ENCODE measurements at places on chromosomes 2 and 18.

DNA sequence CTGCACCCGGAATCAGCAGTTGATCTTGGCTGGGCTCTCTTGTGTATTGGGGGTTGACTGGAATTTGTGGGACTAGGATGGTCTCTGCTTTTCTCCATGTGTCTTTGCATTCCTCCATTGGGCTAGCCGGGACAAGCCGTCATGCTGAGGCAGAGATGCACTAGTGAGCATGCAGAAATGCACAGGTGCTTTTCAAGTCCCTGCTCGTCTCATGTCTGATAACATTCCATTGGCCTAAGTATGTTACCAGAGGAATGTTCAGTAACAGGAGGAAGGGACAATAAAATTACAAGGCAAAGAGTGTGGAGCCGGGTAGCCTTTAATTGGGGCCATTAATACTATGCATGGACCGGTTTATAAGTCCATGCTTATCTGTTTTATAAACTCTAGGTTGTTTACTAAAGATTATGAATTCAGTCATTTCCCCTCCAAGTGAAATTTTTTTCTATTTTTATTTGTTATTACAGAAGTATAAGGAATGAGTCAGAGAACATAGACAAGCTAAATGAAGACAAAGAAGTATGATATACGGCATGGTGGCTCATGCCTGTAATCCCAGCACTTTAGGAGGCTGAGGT lies 24.4 kb upstream of the AAK1 start:
- no peak for DNase-seq

- DNase-seq, result no peak
Observed at GRCh38 chr2:85275984-85276540, 51.7 kb downstream of the TGOLN2 start.

DNA sequence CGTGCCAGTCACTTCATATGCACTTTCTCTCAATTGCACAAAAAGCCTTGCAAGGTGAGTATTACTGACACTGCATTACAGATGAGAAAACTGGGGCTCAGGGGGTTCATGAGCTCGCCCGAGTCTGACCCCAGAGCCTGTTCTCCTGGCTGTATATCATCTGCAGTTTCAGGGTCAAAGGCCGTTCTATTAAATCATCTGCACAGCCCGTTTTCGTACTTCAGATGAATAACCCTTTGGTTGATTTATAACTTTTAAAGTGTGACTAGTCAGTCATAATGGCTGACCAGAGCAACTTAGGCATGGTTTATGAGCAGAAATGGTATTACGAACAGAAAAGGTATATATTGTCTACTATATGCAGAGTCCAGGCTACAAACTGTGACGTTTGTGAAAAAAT lies 35.3 kb upstream of the NPAS2 start:
- no peak for DNase-seq

DNA sequence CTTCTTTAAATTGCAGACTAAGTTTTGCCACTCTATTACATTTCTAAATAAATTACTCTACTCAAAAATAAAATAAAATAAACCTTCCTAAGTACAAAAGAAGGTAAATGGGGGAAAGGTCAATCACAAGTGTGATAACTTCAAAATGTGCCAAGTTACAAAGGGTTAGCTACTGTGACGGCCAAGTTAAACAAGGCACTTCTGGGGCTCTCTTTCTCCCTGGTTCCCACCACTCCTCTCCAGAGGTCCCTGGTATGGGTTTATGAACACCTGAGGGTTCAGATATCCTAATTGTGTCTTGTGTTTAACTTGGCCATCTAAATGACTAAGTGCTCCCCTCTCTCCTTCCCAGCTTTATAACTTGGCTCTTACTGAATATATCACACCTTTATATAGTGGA lies 5.4 kb downstream of the ZNF521 start:
- DNase-seq, result no peak

DNA sequence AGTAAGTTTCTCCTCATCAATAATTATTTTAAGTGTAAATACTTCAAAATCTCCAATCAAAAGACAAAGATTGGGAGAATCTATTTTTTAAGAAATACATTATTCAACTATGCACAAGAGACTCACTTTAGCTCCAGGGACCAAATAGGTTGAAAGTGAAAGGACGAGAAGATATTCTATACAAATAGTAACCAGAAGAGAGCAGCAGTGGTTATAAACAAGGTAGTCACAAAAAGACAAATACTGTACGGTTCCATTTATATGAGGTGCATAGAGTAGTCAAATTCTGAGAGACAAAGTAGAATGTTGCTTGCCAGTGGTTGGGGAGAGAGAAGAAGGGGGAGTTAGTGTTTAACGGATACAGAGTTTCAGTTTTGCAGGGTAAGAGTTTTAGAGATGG lies 69.8 kb downstream of the POU3F3 start:
- DNase-seq, result no peak

GRCh38 chr2:223896833-223897311 lies 48.3 kb downstream of the WDFY1 start:
- no peak for DNase-seq

- no peak for DNase-seq
Observed at GRCh38 chr2:136008205-136008865, 22.9 kb upstream of the DARS1 start.

GRCh38 chr2:182949572-182950189 lies 83.2 kb upstream of the FRZB start:
- DNase-seq, result no peak

GRCh38 chr2:226030788-226031646 lies 631.5 kb downstream of the NYAP2 start:
- peak; percentile 60 for DNase-seq

DNA sequence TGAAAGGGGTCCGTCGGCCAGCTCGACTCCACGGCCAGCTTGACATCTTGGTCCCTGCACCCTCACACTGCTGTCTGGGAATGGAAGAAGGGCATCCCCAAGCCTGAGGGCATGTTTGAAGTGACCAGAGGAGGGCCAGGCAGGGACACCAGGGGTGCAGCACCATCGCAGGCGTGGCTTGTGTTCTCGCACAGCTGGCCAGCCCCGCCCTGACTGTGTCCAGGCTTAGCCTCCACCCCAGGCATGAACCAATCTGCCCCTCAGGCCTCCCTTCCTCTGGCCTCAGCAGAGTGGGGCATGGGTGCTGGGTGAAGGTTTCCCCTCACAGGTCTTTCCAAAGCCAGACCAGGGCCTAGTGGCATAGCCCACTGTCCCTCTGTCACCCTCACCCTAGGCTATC lies 25.0 kb downstream of the EMX1 start:
- no peak for DNase-seq

GRCh38 chr18:39959839-39960238 lies 1995.2 kb upstream of the PIK3C3 start:
- DNase-seq, result no peak

DNA sequence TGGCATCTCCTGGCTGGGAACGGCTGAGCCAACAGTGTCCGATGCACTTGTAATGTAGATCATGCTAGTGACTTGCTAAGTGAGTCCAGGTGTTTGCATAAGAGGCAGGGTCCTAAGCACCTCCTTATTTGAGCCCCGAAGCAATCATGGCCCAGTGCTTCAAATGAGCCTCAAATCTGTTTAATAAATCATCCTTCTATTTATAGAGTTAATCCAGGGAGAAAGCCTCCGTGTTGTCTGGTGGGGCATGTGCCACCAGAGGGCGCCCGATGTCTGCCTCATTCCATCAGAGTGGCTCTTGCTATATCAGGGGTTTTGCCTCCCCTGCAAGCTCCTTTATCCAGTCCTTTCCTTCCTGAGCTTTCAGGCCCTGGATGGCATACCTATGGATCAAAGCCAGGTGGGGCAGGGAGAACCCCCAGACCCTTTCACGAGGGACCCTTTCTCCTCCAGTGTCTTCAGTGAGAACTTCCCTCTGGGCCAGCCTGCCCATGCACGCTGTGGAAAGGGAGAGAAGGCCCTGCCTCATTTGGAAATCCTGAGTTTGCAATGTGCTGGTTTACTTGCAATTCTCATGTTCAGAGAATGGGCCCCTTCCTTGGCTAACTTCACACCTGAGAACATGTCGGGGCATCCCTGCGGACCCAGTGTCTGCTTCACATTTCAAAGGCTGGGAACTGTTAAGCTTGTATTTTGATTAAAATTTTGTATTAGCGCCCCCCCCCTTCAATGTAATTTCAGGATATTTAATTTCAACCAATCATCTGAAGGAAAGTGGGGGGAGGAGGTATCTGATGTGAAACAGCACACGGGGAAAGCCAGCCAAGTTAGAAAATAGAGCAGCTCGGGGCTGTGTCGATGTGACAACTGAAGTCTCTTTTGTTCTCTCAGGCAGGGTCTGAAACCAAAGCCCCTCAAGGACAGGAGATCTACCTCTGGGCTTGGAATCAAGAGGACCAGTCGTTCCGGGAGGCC lies 39.7 kb downstream of the RDH14 start:
- no peak for DNase-seq

- no peak for DNase-seq
Observed at GRCh38 chr2:168326572-168326971, 79.2 kb upstream of the STK39 start.

DNA sequence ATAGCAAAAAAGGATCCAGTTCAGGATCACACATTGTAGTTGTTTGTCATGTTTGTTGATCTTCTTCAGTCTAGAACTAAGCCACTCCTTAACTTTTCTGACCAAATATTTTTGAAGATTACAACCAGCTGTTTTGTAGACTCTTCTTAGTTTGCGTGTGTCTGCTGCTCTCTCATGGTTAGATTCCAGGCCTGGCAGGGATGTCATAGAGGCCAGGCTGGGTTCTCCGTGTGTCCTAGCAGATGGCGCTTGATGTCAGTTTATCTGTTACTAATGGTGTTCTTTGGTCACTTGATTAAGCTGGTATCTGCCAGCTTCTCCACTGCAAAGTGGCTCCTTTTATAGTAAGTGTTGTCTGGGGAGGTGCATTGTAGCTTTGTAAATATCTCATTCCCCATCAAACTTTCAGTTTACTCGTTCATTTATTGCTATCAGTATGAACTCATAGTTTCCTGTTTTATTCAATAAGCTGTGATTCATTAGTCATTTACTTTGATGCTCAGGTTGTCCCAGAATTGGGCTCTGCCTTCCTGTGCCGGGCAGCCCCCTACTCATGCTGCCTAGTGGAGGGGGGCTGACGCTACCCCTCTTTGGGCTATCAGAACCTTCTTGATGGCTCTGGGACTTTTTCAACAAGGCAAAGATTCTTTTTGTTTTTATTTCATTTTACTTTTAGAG lies 42.1 kb downstream of the GRHL1 start:
- DNase-seq, result no peak

GRCh38 chr2:2044269-2045057 lies 286.6 kb downstream of the MYT1L start:
- DNase-seq, result no peak

DNA sequence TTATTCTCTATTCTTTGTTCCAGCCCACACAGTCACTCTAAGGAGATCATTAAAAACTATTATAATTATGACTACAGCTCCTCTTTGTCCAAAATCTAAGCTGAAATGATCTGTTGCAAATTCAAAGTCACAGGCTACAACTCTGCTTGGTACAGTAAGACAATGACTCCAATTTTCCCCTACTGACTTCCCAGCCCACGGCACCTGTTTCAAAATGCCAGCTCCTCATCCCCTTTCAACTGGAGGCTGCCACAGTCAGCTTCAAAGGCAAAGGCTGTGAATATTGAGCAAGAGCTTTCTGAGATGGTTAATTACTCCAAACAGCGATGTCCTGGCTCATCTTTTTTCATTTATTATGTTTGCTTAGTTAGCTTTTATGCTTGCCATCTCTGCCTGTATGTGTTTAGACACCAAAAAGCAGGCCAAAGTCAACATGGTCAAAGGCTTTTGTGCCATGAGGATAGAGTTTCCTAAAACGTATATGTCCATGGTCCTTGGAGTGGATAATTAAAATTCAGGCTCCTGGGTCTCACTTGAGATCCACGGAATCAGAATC lies 141.1 kb downstream of the DOCK10 start:
- no peak for DNase-seq

DNA sequence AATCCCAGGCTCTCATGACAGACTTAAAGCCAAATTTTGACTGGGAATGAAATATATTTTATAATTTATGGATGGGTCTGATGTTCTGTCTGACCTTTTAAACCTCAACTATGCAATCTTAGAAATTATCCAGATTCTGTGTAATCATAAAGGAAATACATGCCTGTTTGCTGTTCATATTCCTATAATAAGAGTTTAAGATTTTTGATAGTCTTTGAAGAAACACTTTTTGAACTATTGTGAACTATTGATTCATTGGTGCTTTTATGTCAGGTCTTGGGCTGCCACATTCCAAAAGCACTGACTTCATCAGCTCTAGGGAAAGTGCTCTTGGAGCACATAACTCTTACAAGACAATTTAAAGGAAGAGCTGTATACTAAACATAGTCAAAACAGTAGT lies 64.2 kb downstream of the CCDC150 start:
- DNase-seq, result no peak

DNA sequence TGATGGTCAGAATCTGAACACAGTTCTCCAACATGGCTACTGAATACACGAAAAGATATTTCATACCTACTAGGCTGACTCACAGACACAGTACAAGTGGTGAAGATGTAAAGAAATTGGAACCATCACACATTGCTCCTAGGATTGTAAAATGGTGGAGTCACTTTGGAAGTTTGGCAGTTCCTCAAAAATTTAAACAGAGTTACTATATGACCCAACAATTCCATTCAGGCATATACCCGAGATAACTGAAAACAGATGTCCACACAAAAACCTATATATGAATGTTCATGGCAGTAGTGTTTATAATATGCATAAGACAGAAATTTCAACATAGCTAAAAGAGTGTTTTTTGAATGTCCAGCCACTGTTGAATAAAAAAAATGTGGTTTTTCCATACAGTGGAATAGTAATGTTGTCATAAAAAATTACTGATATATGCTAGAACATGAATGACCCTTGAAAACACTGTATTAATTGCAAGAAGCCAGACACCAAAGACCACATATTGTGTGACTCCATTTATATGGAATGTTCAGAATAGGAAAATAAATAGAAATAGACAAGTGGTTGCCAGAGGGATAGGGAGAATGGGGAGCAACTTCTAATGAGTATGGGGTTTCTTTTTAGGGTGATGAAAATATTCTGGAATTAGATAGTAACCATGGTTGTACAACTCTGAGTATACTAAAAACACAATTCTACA lies 10.1 kb downstream of the RMP24 start:
- DNase-seq, result no peak

- no peak for DNase-seq
Observed at GRCh38 chr2:170208967-170209366, 31.0 kb downstream of the MYO3B start.

- DNase-seq, result no peak
Observed at GRCh38 chr2:113686537-113686936, 59.5 kb downstream of the RABL2A start.

DNA sequence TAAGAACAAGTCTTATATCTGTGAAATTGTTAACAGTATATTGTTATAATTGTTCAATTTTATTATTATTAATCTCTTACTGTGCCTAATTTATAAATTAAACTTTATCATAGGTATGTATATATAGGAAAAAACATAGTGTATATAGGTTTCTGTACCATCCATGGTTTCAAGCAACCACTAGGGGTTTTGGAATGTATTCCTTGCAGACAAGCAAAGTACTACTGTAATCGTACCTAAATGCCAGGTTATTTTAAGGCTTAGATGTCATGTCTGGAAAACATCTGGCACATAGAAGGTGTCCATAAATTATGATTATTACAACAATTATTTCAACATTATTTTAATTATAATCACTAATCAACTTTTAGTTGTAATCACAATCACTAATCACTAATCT lies 8.4 kb downstream of the ITSN2 start:
- DNase-seq, result no peak

- no peak for DNase-seq
Observed at GRCh38 chr2:142642650-142643049, 234.8 kb upstream of the KYNU start.

Data from NCI-H1417 treated with DMSO at 0.1 percent for 48 hours (cell line).